Left ventricle myocardium inferior (tissue), 1 donor: ENCODE measurements at places on chromosomes 1 and 21.

DNA sequence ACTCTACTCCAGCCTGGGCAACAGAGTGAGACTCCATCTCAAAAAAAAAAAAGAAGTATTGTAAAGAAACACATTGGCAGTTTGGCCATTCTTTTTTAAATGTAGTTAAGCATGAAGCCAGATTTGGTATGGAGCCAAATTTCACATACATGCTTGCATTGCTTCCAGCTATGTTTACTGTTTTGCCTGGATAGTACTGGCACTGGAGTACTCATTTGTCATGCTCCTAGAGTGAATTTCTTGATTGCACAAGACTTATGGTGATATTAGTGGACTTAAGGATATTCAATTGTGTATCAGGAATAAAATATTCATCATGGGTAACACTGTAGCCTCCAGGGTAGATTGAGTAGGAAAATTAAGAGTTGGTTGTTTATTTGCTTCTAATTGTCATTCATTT, 24.5 kb upstream of the SLC9A1 start:
- no peak for DNase-seq
- H3K36me3 ChIP-seq: no peaks in the 10 kb centered on the region
- H3K27ac ChIP-seq: no peak overlapping the region

DNA sequence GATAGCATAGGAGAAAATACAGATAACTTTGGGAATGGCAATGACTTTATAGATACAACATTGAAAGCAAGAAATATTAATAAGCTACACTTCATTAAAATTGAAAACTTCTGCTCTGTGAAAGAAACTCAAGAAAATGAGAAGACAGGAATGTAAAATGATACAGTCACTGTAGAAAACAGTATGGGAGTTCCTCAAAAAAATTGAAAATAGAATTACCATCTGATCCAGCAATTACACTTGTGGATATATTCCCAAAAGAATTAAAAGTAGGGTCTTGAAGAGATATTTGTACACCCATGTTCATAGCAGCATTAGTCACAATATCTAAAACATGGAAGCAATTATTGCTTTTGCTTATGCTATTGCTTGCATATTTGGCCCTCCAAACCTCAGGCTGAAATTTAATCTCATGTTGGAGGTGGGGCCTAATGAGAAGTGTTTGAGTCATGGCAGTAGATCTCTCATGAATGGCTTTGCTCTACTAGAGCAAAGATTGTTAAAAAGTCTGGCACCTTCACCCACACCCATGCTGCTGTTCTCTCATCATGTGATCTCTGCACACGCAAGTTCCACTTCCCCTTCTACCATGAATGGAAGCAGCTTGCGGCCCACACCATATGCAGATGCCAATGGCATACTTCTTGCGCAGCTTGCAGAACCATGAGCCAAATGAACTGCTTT, 15.3 kb upstream of the AHCYL1 start:
- no peak overlapping the region for H3K4me3 ChIP-seq
- no peaks in the 10 kb centered on the region for H3K36me3 ChIP-seq
- no peaks in the 10 kb centered on the region for H3K27me3 ChIP-seq
- DNase-seq: no peak
- no peaks in the 10 kb centered on the region for H3K4me1 ChIP-seq

DNA sequence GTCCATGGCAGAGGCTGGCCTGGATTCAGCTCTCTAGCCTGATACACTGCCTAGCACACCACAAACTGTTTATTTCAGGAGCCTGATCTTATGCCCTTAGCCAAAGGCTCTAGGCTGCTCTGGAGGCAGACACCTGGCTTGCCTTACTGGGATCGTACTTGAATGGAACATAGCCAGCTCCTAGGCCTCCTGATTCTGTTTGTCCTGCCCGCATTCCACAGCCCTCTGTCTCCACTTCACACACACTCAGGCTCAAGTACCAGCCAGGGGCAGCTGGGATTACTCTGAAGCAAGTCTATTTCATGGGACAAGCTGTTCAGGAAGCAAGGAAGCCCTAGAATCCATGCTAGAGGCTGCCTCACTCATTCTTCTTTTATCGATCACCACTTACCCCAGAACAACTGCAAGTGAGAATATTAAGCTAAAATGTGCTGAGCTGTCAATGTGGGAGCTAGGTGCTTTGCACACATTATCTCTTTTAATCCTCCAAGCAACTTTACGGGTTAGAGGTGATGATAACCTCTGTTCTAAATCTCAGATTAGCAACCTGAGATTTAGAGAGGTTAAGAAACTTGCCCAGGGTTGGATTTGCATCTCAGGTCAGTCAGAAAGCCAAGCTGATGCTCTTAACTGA, 31.1 kb upstream of the CYP4B1 start:
- H3K4me3 ChIP-seq: no peak overlapping the region
- no peak for DNase-seq
- H3K4me1 ChIP-seq: peaks cover 2% of the 10 kb centered on the region

DNA sequence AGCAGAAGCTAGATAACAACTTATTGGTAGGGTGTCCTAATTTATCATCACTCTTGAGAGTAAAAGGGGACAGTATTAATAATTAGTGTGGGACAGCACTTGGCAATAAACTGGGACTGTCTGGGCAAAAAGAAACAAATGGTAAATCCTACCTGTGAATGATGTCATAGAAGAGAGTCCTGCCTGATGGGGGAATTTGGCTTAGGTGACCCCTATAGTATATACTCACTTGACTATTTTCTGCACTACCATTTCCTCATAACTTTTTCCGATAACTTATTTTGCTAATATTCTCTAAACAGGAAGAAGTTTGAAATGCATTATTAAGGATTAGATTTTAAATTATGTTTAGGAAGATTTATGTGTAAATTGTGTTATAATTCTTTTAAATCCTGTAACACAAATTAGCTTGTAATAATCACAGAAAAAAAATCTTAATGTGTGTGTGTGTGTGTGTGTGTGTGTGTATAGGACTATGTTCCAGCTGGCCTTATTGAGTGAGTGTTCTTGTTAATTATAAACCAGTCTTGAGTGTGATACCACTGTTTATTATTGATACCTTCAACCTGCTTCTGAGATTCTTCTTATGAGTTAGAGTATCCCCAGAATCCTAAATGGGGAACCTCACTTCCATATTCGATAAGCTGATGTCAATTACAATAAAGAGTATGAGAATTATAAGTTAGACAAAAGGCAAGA, 144.2 kb upstream of the C1orf105 start:
- H3K4me3 ChIP-seq: no peak overlapping the region
- no peak for DNase-seq
- H3K27me3 ChIP-seq: no peaks in the 10 kb centered on the region
- no peaks in the 10 kb centered on the region for H3K36me3 ChIP-seq
- H3K4me1 ChIP-seq: peaks cover 4% of the 10 kb centered on the region
